Activated naive CD4-positive, alpha-beta T cell treated with anti-CD3 and anti-CD28 coated beads for 36 hours (primary cell): ENCODE measurements at places on chromosomes 7 and 10. TPM values are rescaled to one million over a fixed set of nuclear protein-coding genes. Genes with fewer than 3 reads are reported as not detected.

- no peak for DNase-seq
These were observed 144.0 kb downstream of the PLPP4 start for GRCh38 chr10:120600871-120601649.

- DNase-seq, result no peak
These were observed 64.4 kb downstream of the SUGCT start for GRCh38 chr7:40199076-40199802.

- DNase-seq, result no peak
These were observed 89.6 kb downstream of the VTI1A start for GRCh38 chr10:112536663-112537062.

LRRC4 gene
- 0.74 TPM for total RNA-seq

DNA sequence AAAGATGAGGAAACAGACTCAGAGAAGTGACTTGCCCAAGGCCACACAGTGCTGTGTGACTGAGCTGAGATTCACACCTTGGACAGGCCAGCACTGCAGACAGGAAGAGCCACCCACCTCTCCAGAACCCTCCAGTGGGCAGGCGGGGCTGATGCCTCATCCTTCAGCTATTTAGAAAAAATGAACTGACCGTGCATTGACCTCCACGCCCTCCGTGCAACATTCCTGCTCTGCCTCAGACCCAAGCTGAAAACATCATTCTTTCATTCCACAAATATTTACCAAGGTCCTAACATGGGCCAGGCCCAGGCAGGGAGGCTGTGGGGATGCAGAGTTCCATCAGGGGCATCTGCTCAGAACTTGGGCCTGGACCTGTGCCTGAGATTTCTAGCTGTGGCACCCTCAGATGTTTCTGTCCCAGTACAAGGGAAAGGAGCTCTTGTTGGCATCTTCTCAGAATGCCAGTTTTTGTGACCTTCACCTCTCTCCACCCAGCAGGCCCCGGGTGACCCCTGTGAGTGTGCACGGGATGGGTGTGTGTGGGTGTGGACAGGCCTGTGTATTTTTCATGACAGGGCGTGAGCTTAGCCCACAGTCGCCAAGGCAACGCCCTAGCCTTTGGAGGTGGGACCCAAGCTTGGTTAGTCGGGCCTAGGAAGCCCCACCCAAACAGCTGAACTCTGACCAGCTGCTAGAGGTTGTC, 6.5 kb downstream of the VSIR start:
- DNase-seq, result no peak

DNA sequence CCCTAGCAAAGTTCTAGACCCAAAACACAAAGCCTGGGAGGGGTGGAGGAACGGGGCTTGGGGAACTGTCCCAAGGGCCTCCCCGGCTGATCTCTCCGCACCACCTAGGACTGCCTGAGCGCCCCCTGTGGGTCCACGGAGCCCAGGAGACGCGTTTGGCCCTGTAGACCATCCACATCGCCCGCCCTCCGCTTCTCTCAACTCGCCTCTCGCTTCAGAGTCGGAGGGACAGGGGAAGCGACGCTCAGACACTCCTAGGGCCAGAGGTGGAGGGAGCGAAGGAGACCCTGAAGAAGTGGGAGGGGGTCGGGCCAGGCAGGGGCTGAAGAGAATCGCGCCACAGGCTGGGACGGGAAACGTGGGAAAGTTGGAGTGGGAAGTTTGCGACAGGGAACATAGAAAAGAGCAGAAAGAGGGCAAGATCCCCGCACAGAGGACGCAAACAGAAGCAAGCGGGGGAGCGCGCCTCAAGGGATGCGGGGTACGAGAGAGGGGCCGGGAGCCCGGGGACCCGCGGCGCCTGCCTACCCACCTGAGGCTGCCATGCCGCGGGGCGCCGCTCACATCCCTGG, 378 bp downstream of the PIK3AP1 start:
- peak; percentile 64 for DNase-seq

DNA sequence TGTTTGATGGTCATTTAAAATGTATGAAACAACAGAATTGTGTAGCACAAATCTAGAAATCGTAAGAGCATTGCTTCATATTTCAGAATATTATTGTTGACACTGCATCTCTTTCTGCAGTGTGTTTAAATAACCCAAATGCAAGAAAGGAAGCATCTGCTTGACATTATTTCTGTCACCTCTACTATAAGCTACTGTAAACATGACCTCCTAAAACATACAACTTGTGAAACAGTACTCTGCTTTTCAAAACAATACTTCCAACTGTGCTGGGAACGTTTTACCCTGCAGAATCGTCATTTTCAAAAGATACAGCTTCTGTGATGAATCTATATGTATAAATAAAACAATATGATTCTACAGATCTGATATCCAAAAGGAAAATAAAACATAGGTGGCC, 82.0 kb downstream of the RNF133 start:
- DNase-seq, result no peak

DNA sequence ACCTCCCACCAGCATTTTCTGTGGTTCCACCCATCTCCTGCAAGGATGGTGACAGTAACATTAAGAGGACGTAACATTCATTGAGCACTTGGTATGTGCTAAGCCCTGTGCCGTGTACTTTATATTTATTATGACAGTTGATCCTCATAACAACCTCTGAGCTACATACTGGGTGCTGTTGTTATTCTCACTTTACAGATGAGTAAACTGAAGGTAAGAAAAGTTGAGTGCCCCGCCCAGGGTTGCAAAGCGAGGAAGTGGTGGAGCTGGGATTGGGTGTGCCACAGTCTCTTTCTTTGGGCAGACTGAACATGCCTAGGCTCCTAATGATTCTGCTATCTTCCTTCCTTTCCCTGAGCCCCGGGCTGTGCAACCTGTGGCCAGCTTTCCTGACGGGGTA, 107.4 kb downstream of the SH3PXD2A start:
- peak; percentile 63 for DNase-seq

OPN4 gene
- total RNA-seq, result not detected

MAP3K8 gene
- 13.6 TPM for total RNA-seq

IGFBP3 gene
- total RNA-seq, result 0.17 TPM

ACSM6 gene
- total RNA-seq, result not detected

PRSS58 gene
- total RNA-seq, result not detected

LIPF gene
- total RNA-seq, result not detected

TRUB1 gene
- 15.3 TPM for total RNA-seq

NKX2-3 gene
- total RNA-seq, result not detected

NRG3 gene
- total RNA-seq, result not detected

COL13A1 gene
- total RNA-seq, result not detected

AOAH gene
- 1.2 TPM for total RNA-seq

ZNF862 gene
- total RNA-seq, result 19.4 TPM

CRPPA gene
- total RNA-seq, result 0.38 TPM

CALML3 gene
- total RNA-seq, result not detected

- DNase-seq, result no peak
These were observed 327.1 kb downstream of the GPR158 start for GRCh38 chr10:25501912-25502311.

SPDYE9 gene
- not detected for total RNA-seq

DNA sequence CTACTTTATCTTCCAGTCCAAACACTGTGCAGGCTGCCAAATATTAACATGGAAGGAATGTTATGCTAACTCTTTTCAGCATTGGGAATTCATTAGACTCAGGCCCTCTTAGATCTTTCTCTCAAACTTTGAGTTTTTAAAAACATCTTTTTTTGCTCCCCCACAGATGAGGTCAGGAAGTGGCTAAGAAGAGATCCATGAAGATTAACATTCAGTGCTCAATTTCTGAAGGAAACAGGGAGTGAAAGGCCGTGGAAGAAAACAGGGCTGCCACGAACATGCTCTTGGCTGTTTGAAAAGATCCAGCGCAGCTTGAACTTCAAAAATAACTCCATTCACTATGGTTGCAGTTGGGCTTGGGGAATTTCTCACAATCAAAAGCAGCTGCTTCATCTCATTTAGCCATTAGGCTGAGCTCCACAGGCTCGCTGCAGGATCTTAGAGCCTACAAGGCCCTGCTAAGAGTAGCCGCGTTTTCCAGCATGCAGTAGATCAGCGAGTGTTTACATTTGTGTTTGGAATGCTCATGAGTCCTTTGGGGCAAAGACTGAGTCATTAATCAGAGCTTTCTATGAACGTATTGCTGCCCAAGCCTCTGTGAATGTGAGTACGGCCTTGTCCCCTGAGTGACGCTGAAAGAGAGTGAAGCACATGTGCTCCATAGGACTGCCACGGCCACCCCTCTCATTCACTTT, 41.2 kb upstream of the TNS3 start:
- DNase-seq, result no peak

DNA sequence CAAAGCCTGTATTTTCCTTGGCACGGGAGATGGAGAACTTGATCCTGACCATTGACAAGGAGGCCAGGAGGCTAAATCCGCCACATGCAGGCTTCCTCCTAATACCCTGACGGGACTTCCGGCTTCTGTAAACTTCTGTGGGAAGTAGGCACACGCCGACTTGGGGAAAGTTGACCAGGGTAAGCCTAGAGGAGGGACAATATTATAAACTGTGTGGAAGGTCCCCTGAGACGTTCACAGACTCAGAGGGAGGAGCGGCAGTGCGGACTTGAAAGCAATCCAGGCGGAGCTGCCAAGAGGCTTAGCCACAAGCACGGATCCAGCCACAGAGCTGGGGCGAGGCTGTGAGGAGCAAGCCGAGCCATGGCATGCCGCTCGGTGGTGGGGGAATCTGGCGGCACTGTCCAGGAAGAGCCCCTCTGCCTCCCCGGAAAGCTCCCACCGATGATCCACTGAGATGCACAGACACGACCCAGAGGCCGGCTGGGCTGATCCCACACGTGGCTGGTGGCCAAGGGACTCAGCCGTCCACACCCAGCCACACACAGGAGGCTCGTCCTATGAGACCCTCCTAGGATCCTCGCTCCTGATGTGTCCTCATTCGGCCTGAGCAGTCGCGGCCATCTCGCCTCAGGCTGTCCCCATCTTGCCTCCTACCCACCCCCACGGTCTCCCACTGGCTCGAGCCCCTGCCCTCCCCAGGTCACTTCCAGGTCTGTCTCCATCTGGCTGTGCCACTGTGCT, 40.0 kb upstream of the INSIG1 start:
- DNase-seq, result no peak

CNPY1 gene
- not detected for total RNA-seq

DNA sequence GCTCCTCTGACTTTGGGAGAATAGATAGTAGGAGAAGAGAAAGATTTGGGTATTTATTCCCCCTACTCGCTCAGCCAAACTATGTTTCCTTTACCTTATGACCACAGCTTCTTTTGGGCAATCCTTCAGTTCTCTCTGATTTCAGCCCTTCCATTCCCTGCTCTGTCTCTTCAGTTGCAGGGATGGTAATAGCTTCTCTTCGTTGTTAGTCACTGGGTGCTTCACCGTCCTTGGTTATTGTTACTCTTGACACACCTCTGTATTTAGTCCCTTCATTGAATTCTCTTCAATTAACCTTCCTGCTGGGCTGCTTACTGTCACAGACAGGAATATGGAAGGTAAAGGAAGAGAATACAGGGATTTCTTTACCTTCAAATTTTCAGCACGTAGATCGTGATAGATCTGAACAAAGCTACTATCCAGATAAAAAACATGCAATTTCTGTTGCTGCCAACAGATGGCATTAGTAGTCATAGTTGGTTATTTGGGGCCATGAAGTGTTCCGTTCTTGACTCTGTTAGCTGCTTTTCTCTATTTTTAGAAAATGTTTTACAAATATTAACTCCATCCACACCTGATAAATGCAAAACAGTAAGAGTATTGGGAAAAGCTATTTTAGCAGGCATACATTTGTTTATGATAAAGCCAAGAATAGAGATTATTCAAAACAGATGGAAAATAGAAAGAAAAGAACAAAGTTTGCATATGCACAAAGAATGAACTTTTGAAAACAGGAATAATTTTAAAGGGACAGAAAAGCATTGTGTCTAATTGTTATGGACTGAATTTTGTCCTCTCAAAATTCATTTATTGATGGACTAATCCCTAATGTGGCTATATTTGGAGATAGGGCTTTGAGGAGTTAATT, 14.0 kb upstream of the PTTG1IP2 start:
- no peak for DNase-seq
